Activated CD8-positive, alpha-beta memory T cell treated with anti-CD3 and anti-CD28 coated beads for 24 hours (primary cell): ENCODE measurements at places on chromosomes 4 and X.

DNA sequence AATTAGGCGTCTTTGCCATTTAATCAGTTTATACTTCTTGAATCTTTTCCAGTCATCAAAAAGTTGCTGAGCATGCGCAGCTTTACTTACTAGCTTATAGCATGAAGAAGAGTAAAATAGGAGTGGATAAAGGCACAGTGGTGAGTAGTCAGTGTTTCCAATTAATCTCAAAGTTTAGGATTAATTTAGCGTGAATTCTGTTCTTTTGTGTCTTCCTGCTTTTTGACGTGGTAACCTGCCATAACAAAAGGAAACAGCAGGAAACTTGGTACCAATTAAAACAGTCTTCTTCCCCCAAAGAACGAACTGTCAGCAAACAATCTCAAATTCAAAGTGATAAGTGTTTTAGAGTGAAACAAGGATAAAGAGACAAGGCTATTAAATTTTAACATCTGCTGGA is 61.9 kb downstream of the TET2 start:
- DNase-seq: no peak

DNA sequence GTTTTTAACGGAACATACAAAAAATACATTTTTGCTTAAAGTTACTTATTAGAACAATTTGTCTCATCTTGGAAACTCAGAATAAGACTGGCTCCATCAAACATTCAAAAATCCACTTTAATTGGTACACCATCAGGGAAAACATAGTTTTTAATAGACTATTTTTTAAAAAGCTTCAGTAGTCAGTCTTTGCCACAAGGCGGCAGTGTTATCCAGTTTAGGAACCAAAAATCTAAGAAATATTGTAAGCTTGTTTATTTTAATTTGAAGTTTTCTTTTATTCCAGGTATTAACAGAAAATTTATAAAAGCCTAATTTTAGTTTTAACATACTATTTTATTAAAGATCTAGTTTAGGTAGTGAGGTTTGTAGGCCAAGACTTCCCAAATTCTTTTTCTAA is 107.7 kb downstream of the APOOL start:
- DNase-seq: no peak

- DNase-seq: peak; percentile 63
Observed at GRCh38 chrX:154412468-154412867, 1.1 kb downstream of the TAFAZZIN start.

GRCh38 chr4:112060212-112060611 is 85.0 kb upstream of the FAM241A start:
- DNase-seq: no peak

DNA sequence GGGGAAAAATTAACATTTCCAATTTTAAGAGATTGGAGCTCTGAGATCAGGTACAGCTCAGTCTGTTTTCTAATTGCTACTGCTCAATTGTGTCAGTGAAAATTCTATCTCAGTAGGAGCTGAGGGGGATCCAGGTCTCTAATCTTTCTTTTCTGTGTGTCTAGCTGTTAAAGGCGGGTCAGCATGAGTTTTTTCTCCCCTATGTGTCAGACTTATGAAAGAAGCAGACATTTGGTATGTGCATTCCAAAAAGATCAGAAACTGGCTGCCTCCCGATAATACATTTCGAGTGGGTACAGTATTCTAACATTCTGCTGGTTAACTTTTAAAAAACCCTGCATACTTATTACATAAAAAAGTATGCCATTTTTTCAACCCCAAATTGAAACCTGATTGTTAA is 72.4 kb downstream of the PCDH7 start:
- DNase-seq: no peak

- no peak for DNase-seq
Observed at GRCh38 chrX:72568406-72569092, 4.1 kb downstream of the HDAC8 start.

DNA sequence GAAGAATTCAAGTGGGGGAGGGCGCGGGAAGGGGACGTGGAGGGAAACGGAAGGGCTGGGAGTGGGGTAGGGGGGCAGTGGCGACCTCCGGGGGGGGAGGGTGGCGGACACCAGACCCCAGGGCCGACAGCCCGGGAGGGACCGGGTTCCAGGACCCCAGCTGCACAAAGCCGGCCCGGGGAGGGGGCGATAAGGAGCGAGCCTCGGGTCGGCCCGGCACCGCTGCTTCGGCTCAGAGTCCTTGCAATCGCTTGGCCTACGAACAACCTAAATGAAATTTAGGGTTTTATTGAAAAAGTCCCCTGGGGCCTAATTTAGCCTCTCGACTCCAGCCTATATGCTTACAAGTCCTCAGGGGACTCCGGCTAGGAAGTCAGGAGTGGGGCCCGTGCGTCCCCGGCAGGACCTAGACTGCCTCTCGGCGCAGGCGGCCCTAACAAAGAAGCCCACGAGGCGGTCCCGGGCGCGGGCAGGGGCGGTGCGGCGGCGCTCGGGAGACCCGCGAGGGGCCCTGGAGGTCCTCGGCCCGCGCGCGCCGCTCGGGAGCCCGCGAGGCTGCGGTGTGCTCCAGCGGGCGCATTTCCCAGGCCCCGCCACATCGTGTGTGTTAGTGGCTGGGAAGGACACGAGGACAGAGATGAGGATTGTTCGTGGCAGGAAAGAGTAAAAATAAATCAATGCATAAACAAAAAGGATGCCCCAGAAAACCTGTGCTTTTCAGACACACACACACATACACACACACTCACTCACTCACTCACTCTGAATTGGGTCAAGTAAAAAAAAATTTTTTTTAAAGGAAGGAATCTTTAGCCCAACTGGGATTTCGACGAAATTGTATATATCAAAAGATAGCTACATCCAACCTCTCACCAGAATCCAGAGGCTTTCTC is 70.0 kb downstream of the MGST2 start:
- peak; percentile 68 for DNase-seq

DNA sequence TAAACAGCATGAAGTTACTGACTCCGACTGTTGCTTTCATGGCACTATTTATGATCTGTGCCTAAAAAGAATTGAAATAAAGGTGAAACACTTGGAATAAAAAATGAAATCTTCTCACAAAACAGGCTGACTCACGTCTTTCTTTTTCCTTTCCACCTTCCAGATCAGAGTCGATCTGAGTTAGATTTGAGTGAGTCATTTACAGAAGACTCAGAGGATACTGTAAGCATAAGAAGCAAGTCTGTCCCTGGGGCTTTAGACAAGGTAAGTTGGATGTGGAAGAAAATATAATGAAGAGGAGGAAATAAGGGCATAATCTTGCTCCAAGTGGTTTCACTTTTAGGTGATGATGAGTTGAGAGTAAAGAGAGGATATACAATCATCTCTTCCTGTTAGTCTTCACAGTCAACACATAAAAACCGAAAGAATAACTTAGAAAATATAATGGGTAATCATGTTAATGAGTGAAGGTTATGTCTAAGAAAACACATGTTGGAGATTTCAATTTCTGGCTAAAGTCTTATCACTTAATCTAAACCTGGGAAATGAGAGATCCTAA is 89.7 kb downstream of the SYTL5 start:
- no peak for DNase-seq

- DNase-seq: no peak
Observed at GRCh38 chr4:110769578-110769977, 146.7 kb upstream of the PITX2 start.

DNA sequence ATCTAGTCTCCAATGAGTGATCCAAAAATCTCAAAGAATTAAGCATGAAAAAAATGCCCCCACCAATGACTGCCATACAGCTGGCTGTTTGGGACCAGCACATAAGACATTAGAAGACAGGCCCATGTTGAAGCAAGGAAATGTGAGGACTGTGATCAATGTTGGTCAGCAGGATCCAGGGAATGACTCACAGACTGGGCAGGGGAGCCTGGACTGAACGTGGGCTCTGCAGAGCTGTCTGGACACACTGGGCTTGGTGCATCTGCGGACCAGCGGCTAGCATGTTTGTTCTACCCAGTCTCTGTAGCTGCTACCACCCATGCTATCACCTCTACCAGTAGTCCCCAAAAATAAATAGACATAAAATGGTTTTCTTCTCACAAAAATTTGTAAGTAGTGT is 108.6 kb downstream of the PALLD start:
- no peak for DNase-seq

GRCh38 chr4:41257906-41258305 is 1.2 kb downstream of the UCHL1 start:
- no peak for DNase-seq

GRCh38 chr4:176654565-176655216 is 138.0 kb downstream of the VEGFC start:
- DNase-seq: no peak

DNA sequence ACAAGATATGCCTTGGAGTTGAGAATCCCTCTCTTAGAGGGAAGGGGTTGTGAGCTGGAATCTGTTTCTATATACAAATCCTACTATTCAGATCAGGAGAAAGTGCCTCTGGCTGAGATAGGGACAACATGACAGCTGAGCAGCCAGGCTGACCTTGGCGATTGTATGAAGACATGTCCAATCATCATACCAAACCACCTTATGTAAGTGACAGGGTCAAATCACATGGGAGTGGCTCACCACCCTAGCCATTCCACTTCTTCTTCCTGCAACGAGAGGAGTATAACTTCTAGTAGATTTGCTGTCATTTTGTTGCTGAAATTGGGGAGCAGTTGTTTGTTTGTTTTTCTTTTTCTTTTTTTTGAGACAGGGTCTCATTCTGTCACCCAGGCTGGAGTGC is 48.3 kb upstream of the TMEM150C start:
- no peak for DNase-seq

GRCh38 chr4:9921326-9921725 is 100.0 kb downstream of the SLC2A9 start:
- DNase-seq: no peak

DNA sequence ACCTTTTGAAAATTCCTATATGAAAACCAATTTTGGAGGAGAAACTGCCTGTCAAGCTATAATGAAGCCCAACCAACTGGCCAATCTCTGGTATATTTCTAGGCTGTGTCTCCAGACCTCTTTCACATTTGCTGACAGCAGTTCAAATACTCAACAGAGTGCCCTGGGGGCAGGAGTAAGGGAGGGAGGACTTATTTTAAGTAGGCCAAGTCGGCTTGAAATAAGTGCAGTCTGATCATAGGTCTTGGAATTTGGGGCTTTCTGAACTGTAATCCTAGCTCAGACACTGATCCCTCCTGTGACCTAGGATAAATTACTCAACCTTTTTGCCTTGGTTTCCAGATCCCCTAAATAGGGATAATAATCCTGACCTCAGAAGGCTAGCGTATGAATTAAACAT is 59.4 kb upstream of the SLC7A11 start:
- DNase-seq: no peak

DNA sequence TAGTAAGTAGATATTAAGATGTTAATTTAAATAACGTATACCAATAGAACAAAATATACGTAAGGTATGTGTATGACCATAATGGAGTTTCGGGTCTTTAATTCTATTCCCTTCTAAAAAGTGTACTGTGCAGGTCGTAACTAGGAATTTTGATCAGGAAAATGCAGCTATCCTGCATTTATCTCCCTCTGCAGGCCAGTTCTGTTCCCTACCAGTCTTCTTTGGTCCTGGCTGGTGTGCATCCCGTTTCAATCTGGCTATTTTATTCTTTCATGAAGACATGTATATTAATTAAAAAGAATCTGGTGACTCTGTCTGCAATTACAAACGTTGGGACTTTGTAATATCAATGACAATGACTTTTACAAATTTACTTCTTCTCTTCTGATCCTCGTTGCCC is 534.1 kb upstream of the AADAT start:
- DNase-seq: no peak

GRCh38 chrX:140318296-140318695 is 186.6 kb downstream of the SOX3 start:
- DNase-seq: no peak

- DNase-seq: no peak
Observed at GRCh38 chr4:112251019-112251643, 19.5 kb downstream of the AP1AR start.

- no peak for DNase-seq
Observed at GRCh38 chr4:14749910-14750309, 252.4 kb upstream of the CPEB2 start.

DNA sequence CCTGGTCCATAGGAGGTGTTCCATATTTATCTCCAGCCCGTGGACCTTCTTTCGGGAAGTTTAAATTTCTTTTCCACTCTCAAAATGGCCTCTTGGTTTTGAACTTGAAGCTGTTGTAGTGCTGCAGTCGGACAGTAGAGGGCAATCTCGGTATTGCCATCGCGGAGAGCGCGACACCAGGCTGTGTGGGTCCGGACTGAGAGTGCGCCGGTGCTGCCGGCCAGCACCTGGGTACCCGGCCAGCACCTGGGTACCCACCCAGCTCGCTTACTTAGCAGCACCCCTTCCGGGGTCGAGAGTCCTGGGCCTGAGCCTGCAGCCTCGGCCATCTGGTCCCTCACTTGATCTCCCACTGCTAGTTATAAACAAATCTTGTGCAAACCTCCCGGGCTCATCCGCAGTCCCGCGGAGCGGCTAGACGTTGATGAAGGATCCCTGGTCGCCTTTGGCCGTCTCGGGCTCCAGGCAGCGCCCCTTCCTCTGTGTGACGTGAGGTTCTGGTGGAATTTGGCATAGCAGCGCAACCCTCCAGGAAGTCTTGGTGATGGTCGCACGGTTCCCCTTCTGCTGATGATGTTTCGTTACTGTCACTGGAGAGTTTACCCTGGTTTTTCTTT is 18.0 kb downstream of the FAM9A start:
- peak; percentile 70 for DNase-seq

GRCh38 chr4:128286474-128287058 is 1.0 kb downstream of the PGRMC2 start:
- DNase-seq: no peak

DNA sequence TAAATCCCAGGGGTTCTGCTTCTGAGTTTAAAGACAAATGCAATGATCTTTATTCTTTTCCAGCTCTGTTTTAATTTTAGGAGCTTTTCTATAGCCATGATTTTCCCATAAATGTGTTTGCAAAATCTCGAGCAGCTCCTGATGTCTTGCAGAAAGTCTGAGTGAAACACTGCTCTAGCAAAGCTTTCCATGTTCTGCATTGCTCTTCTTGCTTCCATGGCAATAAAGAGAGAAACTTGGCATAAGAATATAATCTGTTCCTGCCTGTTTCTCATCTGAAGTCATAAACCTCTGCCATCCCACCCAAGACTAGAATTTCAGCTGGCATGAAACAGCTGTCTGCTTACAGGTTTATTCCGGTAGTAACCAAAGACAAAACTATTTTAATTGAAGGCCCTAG is 254.5 kb downstream of the SPRY1 start:
- no peak for DNase-seq

DNA sequence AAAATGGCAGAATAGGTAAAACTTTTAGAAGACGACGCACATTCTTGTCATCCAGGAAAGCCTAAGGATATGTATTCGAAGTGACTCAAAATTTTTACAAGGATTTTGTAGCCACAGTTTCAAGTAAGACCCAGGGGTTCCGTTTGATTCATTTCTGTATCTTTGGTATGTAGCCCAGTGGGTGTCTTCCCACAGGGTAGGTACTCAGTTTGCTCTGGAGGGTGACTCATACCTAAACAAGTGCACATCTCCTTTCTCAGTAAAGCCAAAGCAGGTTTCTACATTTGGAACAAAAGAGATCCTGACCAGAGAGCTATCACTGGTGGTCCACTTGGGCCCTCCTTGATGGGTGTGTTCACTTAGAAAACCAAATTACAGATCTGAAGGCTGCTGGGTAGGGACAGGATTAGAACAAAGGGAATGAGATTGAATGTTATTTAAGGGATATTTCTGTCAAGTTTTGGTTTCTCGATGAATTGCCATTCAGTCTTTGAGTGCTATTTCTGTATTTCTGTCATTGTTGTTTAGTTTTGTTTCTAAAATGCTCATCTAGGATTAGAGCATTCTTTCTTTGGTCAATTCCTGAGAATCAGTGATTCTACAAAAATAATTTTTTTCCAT is 56.1 kb downstream of the PLS3 start:
- DNase-seq: no peak
